ENCODE measurements at places on chromosomes 3 and 15.
A peak's percentile ranks its signal among the peaks of the same experiment; 100 is the strongest.

- peak; percentile 12 for DNase-seq
These were observed 999 bp downstream of the INSYN1 start for GRCh38 chr15:73751899-73752805.

GRCh38 chr3:73086071-73086494, 24.6 kb downstream of the EBLN2 start:
- peak; percentile 62 for DNase-seq

DNA sequence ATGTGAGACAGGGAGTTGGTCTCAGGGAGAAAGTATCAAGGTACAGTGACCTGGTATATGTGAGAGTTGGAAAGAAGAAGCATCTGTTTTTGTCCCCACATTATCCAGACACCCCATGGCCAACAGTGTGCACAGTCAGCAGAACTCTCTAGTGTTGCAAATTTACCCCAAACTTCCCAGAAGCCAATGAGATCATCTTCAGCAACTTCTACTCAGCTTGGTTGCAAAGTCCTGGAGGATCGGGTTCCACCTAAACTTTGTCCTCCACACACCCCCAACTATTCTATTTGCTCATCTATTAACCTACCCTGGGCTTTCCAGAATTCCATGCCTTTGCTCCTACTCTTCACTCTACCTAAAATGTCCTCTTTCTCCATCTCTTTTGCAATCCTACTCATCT, 15.7 kb downstream of the RBSN start:
- no peak for DNase-seq

DNA sequence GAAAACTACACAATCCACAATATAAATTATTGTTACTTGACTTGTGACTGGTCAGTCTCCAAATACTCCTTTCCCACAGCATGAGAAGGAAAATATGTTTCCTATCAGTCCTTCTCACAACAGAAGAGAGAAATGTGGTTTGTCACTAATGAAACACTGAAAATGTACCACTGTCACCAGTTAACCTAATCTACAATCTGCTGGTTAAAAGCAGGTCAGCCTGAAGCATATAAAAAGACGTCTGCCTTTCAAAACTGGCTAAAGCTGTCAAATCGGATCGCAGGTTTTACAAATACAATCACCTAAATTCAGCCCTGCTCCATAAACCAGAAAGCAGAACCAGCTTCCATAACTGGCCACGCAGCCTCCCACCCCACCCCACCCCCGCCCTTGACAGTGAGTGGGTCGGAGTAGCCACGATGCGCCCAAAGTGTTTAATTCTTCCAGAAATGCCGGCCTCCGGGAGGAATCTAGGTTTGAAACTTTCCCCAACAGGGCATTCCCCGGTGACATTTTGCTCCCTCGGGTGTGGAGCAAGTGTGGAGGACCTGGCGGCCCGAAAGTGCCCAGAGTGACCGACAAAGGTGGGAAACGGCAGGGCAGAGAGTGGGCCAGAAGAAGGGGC, 682 bp downstream of the ETFA start:
- peak; percentile 43 for DNase-seq

DNA sequence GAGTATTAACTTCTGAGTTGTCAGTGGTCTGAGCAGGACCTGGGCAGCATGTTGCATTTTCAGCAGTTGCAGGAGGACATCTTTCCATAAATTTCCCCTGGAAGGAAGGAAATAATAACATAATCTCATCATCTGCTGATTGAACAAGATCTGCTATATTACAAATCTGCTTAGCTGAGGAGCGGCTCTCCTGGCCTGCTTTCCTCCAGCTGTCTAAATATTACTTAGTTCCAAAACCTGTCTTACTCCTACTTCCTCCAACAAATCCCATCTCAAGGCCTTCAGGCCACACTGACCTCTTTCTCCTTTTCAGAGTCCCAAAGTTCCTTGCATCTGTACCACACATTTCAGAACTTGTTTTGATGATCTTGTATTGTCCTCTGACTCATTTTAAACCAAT, 364.4 kb upstream of the MCTP2 start:
- peak; percentile 87 for DNase-seq

- DNase-seq: no peak
These were observed 89.7 kb downstream of the RPL39L start for GRCh38 chr3:187049462-187050101.

GRCh38 chr15:67444100-67444499, 76.8 kb upstream of the C15orf61 start:
- peak; percentile 39 for DNase-seq

- no peak for DNase-seq
These were observed 85.9 kb downstream of the SLCO3A1 start for GRCh38 chr15:91939403-91939831.

DNA sequence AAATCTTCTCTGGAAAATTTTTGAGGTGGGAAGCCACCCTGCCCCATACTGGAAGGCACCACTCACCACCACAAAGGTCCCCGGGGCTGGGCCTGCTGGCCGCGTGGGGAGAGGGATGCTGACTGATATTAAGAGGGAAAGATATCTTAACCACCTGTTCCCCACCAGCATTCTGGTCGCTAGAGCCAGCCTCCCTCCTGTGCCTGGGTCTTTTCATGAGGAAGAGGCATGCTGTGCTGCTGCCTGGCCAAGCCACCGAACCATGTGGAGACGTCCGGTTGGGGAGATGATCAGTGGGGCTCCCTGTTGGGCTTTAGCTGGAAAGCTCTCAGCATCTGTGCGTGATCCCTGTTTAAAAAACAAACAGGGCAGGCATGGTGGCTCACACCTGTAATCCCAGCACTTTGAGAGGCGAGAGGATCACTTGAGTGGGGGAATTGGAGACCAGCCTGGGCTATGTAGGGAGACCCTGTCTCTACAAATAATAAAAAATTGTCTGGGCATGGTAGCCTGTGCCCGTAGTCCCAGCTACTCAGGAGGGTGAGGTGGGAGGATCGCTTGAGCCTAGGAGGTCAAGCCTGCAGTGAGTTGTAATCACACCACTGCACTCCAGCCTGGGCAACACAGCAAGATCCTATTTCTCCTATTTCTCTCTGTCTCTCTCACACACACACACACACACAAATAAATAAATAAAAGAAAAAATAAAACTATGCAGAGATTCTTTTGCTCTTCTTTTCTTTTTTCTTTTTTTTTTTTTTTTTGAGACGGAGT, 1.0 kb downstream of the KLHL18 start:
- DNase-seq: peak; percentile 26
